ENCODE measurements at places on chromosomes 16 and 17.

DNA sequence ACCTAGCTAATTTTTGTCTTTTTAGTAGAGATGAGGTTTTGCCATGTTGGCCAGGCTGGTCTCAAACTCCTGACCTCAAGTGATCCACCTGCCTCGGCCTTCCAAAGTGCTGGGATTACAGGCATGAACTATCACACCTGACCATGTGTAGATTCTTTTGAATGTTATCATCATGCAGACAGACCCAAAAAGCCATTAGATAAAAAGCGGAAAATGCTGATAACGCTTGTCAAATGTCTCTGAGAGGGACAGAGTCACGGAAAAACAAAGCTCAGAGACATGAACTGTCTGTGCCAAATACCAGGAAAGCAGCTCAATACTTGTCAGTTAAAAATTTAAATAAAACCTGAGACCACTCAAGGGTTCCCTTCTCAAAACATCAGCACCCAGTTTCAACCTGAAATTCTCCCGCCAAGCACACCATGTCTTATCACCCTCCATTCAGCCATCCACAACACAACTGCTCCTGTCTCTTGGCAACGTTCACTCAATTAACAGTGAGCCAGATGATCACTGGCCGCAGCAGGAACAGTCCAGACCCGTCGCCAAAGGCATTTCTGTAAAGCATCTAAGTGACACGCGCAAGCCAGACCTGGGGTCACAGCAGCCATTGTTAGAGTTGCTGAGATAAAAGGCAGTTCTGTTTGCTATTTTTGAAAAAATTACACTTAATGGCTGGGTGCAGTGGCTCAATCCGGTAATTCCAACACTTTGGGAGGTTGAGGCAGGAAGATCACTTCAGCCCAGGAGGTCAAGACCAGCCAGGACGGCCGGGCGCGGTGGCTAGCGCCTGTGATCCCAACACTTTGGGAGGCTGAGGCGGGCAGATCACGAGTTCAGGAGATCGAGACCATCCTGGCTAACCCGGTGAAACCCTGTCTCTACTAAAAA, 29.7 kb downstream of the FANCA start:
- no peak for DNase-seq

- DNase-seq, result no peak
These were observed 156.3 kb upstream of the SOX9 start for GRCh38 chr17:71964559-71964958.

- no peak for DNase-seq
These were observed 112.0 kb upstream of the CREBBP start for GRCh38 chr16:3992297-3993051.

- no peak for DNase-seq
These were observed 87.2 kb upstream of the SMIM36 start for GRCh38 chr17:55598495-55598894.

- no peak for DNase-seq
These were observed 5.3 kb downstream of the MAF start for GRCh38 chr16:79595231-79595641.

GRCh38 chr17:7572588-7573323, 6.7 kb upstream of the CD68 start:
- DNase-seq, result peak; percentile 99

DNA sequence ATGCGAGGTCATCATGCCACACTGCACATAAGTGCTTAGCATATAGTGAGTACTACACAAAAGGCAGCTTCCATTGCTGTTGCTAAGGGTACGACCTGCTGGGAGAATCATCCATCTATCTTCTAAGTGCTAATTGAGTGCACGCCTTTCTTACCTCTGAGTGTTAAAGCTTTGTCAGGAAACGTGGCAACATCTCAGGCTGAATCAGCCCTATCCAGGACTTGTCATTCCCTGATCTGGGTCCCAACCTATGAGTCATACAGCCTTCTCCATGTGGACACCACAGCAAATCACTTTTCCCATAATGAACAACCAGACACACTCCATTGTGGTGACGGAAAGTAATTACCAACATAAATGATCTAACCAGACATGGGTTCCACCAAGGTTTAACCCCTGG, 201.1 kb upstream of the MAF start:
- DNase-seq, result no peak

GRCh38 chr16:12025472-12025871, 48.9 kb downstream of the SNX29 start:
- DNase-seq, result no peak

GRCh38 chr17:79008666-79009387, 737 bp downstream of the CANT1 start:
- no peak for DNase-seq

DNA sequence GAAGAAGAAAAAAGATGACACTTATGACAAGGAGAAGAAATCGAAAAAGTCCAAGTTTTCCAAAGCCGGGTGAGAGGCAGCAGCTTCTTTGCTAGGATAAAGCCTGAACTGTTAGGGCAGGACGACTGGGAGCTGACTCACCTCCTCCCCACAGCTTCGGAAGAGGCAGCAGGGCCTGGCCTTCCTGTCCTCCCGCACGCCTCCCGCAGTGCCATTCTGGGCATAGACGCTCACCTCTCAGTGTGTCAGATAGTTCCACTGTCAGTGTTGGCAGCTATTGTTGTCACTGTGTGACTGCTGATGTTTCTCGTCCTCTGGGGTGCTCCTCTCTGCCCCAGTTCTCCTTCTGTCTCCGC, 12.6 kb downstream of the UBN1 start:
- no peak for DNase-seq

DNA sequence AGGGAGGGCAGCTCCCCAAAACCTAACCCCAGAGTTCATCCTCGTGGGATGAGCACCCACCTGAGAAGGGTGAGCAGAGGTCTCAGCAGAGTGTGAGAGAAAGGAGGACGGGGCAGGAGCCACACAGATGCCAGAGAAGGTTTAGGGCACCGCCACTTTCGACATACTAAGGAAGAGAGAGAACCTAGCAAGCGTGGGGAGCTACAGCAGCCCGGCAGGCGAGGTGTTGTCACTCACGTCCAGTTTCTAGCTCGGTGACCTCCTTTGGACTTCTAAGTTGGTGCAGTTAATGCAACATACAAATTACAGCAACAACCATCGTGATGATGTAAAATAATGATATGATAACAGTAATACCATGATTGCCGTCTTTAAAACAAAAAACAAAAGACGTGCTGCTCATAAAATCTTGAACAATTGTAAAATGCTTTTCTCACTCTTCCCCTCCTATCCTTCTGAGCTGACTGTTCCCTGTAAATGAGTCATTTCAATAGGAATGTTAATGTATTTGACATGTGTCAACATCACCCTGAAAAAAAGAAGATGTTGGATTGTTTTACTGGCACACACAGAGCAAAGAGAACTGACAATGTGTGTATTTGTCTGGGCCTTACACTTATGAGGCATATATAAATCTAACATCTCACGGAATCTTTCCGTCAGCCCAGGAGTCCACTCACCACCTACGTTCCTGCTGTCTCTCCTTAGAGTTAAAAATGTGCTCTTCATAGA, 158.2 kb upstream of the MAF start:
- DNase-seq, result no peak

DNA sequence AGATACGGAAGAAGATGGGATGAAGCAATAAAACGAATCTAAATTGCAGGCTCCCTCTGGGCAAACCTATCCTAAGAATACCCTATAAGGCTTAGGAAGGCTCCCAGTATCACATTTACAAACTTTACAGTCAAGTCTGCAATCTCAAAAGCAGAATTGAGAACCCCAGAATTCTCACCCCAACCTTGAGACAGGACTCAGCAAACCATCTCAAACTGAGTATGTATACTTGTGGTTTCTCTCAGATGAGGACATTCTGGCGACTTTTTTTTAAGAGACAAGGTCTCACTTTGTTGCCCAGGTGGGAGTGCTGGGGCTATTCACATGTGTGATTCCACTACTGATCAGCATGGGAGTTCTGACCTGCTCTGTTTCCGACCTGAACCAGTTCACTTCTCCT, 19.3 kb upstream of the ITGA2B start:
- no peak for DNase-seq

GRCh38 chr16:51884773-51885172, 662.2 kb downstream of the TOX3 start:
- DNase-seq, result no peak

DNA sequence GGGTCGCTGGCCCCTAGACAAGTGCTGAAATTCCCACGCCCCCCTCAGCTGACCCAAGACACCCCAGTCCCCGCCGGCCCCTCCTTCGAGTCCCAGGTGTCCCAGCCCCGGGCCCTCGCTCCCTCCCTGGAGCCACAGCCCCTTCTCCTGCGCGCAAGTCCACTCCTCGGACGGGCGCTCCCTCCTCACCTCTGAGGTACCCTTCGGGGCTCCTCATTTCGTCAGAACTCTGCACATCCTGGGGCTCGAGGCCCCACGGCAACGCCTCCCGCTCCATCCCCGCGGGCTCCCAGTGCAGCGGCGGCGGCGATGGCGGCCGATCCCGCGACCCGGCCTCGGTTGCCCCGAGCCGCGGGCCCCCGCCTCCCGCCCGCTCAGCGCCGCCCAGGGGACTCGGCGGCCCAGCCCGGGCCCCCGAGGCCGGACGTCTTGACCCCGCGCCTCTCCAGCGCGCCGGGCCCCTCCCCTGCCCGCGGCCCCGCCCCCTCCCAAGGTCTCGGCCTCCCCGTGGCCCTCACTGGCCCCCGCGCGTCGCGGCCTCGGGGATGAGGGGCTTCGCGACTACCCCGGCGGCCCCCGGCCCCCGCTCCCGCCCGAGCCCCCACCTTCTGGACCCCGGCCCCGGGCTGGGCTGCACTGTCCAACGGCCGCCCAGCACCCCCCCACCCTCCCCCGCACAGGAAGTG, at the start of gene ZNF768:
ZNF768 (minus strand) TSS at position 430 of the 686 bp plus-strand sequence; CDS start at position 277, 153 bp downstream.
- DNase-seq, result no peak

GRCh38 chr16:67286441-67287235, 7.3 kb downstream of the PLEKHG4 start:
- DNase-seq, result no peak

- no peak for DNase-seq
These were observed 100.3 kb downstream of the MAF start for GRCh38 chr16:79500286-79500685.

- DNase-seq, result no peak
These were observed 9.1 kb upstream of the TMEM100 start for GRCh38 chr17:55731586-55732250.

DNA sequence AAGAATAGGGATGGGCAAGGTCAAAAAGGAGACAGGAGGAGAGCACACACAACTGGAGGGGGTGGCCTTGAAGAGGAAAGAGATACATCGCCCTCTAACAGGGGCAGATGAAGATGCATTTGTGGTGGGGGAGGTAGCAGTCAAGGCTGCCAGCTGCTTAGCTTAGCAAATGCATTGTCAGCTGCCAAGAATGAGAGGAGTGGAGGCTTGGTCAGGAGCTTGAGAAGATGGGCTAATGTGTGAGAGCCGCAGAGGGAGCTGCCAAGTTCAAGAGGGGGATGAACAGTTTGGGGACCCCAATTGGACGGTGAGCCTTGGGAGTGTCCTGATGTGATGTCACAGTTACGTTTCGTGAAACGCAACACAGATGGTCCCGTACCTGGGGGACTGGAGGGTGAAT, 28.9 kb upstream of the GNA13 start:
- no peak for DNase-seq

DNA sequence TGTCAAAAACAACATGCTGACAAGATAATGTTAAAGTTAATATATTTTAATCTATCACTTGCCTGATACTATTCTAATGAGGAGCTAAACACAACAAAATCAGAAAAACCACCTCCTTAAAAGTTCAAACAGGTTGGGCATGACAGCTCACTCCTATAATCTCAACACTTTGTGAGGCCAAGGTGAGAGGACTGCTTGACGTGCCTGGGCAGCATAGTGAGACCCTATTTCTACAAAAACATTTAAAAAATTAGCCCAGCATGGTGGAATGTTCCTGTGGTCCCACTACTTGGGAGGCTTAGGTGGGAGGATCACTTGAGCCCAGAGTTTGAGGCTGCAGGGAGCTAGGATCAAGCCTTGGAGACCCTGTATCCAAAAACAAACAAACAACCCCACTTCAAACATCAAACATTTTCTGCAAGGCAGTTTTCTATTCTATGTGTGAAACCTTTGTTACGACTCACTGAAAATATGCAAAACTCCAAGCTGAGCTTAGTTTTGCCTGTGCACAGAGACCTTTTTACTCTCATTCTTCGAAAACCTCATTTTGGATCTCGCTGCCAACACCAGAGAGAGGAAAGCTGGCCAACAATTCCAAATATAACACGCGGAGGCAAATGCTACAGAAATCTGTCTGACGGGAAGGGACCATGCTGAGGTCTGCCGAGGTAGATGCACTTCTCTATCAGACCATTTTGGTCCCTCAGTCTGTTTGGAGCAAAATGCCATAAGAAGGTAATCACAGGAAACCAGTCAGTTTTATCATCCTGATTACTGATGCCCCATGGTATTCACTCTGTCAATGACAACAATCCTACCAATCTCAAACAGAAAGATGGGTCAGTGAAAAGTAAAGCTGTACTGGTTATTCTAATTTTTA, 6.2 kb downstream of the PHF12 start:
- DNase-seq, result no peak

GRCh38 chr16:21646721-21647561, 5.5 kb downstream of the IGSF6 start:
- DNase-seq, result no peak

- no peak for DNase-seq
These were observed 33.3 kb downstream of the CBFA2T3 start for GRCh38 chr16:88943741-88944140.

DNA sequence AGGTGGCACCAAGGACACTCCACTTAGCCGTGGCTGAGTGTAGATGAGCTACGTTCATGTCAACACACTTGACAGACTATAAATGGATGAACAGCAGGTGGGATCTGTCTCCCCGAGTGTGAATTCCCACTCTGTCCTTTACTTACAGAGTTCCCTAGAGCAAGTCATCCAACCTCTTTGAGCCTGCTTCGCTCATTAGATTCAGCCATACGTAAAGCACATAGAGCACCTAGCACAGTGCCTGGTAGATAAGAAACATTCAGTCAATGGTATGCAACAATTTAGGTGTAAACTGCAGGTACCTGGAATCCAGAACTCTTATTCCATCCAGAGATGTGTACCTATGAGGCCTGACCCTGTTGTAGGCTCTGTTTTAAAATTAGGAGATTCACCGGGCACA, 227.8 kb upstream of the C16orf82 start:
- no peak for DNase-seq

GRCh38 chr17:75225016-75225415, 19.5 kb downstream of the NUP85 start:
- no peak for DNase-seq

- DNase-seq, result no peak
These were observed 220.1 kb downstream of the SLC39A11 start for GRCh38 chr17:72872396-72872795.

DNA sequence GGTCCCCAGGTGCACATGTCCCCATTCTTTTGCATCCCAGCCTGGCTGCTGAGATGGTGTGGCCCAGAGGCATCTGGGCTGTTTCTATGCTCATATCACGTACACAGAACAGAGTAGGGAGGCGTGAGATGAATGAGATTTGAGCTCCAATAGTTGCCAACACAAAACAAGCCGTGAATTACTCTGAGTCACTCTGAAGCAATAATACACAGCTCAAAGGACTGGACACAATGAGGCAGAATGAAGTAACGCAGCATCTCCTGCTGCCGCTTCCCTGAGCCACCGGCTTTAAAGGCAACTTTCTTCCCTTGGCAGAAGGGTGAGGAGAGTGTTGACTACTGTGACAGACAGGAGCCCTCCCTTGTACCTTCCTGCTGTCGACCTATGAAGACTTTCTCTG, 33.9 kb upstream of the CLEC18B start:
- no peak for DNase-seq

- peak; percentile 74 for DNase-seq
These were observed 18.8 kb downstream of the SIAH1 start for GRCh38 chr16:48366165-48367093.

All from fibroblast of skin of left quadriceps (primary cell).